Stimulated activated CD4-positive, alpha-beta T cell treated with anti-CD3 and anti-CD28 coated beads, TNF-alpha, amount 100 ng/mL, for 48 hours (primary cell): ENCODE measurements at places on chromosomes 2 and 18.
A peak's percentile ranks its signal among the peaks of the same experiment; 100 is the strongest.

DNA sequence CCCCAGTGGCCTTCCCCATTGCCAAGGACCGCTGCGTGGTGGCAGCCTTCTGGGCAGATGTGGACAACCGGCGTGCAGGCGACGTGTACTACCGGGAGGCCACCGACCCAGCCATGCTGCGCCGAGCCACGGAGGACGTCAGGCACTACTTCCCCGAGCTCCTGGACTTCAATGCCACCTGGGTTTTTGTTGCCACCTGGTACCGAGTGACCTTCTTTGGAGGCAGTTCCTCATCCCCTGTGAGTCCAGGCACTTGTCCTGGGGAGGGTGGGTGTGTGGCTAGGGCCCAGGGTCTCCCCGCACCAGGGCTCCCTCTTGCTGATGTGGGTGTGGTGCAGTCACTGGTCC is 31.9 kb downstream of the SNED1 start:
- no peak for DNase-seq

- DNase-seq = no peak
Observed at GRCh38 chr18:70028734-70029133, 81.1 kb upstream of the CD226 start.

- DNase-seq = no peak
Observed at GRCh38 chr2:90221300-90221651, 1529.8 kb downstream of the RPIA start.

DNA sequence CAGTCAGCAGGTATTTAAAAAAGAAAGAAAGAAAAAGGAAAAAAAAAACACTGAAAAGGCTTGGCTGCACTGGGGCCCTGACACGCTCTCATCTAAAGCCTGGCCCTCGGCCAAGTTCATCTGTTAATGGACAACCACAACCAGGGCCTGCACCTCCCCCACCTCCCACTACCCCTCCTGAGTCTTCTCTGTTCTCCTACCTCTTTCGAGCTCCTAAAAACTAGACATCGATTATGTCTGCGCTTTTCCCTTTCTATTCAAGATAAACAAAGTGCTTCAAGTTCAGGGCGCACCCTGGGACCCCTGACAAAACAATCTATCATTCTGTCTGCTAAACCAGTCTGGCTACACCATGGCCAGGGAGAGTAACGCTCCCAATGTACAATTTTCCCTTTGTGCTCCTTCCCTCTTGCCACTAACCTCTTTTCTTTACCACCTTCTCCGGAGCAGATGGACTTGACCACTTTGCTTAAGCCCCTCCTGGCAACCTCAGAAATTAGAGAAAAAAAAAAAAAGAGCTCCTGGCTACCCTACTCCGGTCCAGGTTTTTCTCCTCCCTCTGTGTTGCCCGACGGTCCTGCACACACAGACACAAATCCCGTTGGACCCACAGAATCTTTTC is 22.7 kb downstream of the BCL11A start:
- DNase-seq = no peak

- no peak for DNase-seq
Observed at GRCh38 chr2:209642146-209642820, 129.3 kb upstream of the UNC80 start.

- DNase-seq = no peak
Observed at GRCh38 chr18:75211002-75211621, 515 bp downstream of the TSHZ1 start.

GRCh38 chr2:242017086-242017485 is 147.6 kb downstream of the RTP5 start:
- no peak for DNase-seq

DNA sequence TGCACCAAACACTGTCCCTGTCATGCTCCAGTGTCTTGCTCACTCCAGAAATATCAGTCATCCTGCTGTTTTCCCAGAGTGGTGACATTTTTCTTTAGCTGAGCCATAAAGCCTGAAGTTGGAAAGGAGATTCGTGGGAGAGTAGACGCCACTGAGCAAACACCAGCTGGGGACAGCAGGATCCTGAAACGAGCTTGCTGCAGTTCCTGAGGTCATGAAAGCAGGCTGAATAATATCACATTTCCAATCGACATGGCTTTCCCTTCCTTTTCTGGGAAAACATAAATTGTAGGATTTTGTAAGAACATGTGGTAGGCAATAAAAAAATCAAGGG is 276.4 kb downstream of the CDCA7 start:
- no peak for DNase-seq

GRCh38 chr2:230447455-230448451 is 31.8 kb downstream of the SP100 start:
- no peak for DNase-seq

- no peak for DNase-seq
Observed at GRCh38 chr2:101998896-101999789, 7.4 kb downstream of the IL1R2 start.

DNA sequence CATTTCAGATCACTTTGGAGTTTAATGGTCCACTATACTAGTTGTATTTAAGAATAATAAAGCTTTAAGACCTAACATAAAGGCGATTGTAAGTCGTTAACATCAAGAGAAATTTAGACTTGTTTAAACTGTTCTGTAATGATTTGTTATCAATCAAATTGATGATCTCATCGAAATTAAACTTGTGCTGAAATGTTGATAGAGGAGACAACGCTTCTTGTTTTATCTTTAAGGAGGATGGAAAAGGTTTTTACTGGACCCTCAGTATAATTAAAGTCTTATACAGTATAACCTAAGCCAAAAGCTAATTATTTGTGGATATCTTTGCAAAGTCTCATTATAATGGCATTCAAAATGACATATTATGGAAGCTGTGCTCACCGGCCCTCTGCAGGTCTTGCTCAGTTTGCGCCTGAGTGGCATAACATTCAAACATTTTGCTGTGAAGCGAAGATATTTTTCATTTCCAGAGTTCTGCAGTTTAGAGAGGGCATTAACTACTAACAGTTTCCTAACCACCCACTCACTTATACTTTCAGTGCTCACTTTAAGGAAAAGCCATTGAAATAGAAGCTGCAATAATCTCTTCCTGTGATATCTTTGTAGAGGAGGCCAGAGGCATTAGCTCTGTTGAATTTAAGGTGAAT is 1.4 kb upstream of the SERTAD2 start:
- DNase-seq = no peak

GRCh38 chr18:32868406-32868805 is 95.6 kb upstream of the KLHL14 start:
- no peak for DNase-seq

DNA sequence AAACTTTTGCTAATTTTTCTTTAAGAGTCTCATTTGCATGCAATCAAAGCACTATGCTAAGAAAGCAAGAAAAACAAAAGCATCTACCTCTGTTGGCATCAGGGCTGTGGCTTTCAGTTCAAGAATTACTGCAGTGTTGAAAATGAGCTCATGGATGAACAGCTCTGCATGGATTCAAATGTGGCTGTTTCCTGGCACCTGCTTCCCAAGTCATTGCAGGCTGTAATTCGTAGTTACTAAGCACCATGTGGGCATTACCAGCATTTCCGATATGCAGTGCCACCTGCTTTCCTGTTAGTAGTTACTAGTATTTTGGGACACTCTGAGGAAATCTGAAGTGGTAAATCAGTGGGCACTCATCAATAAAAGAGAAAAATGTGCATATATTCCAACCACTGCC is 37.8 kb upstream of the FAM110C start:
- DNase-seq = no peak

DNA sequence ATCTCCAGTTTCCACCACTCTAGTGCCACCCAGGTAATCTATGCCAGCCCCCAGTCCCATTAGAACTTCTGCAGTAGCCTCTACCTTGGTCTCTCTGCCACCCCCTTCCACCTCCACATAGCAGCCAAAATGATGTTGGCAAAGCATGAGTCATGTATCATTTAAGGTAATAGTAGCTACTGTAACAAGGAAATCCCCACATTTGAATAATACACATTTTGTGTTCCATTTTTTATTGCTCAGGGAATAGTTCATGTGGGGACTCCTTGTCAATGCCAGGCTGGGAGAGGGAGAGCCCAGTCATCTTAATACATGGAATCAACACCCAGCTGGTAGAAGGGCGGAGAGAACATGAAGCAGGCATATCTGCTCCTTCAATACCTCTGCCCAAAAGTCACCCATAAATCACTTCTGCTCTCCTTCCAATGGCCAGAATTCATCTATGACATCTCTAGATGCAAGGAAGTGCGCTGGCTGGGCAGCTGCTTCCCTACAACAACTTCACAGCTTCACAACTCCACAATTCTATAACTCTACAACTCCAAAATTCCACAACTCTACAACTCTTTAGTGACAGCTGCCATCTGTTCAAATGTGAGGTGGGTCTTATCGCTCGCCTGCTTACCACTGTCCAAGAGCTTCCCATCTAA is 70.6 kb upstream of the GLS start:
- peak; percentile 24 for DNase-seq

GRCh38 chr2:231795525-231796327 is 9.5 kb downstream of the COPS7B start:
- no peak for DNase-seq

GRCh38 chr2:39434233-39434897 is 2.7 kb downstream of the MAP4K3 start:
- no peak for DNase-seq

- DNase-seq = no peak
Observed at GRCh38 chr2:74498500-74499266, 720 bp downstream of the LBX2 start.

- no peak for DNase-seq
Observed at GRCh38 chr2:105580870-105581554, 163.7 kb upstream of the NCK2 start.

DNA sequence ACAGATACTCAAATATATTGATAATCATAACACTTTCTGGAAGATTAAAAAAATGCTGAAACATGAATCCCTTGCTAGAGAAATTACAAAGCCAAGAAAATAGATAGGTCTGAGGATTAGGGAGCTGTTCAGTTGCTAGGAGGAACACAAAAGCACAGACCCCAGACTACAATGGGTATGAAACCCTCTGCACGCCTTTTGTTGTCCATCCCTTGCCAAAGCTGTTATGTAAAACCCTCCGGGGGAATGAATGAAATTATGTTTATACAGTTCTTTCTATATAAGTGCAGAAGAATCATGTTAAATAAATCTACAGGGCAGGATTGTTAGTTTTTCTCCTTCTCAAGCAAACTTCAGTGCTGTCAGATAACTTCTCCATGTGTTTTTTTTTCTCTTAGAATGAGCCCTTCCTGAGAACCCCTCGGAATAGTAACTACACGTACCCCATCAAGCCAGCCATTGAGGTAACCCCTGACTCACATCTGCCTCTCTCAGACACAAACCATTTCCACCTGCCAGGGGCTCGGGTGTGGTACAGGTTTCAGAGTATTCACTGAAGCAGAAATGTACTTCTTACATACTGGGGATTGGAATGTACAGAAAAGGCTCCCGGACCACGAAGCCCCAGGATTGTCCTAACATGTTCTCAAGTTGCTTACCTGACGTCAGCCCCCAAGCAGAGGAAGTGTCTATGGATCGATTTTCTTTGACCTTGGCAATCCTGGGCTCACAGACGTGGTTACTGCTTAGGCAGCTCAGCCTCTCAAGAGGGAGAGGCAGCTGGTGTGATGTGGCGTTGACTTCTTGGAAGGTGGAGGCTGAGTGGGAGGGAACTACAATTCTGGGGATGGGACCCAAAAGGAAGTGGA is 118.0 kb downstream of the PLB1 start:
- no peak for DNase-seq

GRCh38 chr18:3478262-3478978 is 28.4 kb downstream of the TGIF1 start:
- no peak for DNase-seq

GRCh38 chr18:13566941-13567746 is 159.2 kb downstream of the FAM210A start:
- no peak for DNase-seq

DNA sequence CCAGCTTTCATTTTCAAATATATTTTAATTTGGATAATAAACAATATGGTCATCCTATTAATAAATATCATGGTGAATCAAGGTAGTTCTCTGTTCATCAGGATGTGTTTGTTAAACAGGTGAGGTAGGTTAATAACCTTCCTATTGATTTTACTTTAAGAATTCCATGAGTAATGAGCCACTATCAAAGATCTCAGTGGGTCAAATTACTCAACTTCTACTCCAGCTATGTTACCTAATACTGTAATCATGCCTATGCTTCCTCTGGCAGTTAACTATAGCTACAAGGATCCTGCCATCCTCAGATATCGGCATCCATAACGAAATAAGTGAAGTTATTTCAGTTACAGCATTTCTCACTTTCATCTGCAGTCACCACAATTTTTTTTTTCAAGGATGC is 289.6 kb upstream of the SLC8A1 start:
- no peak for DNase-seq

DNA sequence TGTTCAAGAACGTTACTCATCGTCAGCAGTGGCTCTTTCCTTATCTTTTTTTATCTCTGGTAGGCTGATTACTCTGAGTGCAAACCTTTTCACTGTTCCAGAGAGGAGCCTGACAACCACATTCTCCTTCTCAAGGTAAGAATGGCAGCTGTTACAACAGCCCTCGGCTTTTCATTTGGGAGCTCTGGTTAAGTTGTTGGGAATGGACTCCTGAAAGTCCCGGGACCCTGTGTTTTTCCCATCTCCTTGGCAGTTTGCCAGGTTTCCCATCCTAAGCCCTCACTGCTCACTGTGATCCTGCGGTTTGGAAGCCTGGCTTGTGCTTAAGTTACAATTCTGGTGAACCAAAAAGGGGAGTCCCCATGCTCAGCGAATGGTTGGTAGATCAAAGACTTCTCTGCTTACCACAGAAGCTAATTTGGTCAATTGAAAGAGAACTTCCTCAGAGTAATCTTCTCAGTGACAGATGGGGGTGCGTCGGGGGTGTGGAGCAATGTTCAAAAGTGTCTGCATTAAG is 122.3 kb downstream of the LYPD6B start:
- peak; percentile 11 for DNase-seq

DNA sequence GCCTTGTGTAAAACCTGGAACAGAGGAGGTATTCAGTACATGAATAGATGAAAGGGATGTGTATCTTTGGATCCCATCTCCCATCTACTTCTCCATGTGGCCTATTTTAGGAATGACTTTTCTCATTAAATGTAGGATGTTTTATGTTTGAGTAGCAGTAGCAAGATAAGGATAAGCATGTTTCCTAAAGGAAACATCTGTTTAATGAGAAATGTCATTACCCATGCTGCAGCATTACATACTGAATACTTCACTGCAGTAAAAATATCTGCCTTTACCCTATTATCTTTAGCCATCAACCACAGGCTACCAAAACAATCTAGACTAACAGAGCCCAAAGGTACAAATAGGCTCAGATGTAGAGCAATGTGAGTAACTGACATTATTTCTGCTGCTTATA is 419.2 kb upstream of the CYRIA start:
- no peak for DNase-seq

- DNase-seq = no peak
Observed at GRCh38 chr2:16745466-16745865, 79.8 kb upstream of the CYRIA start.
